ENCODE measurements at places on chromosomes 6 and 20.

- peak; percentile 23 for DNase-seq
Observed at GRCh38 chr6:49787176-49787575, at the start of gene PGK2. Gene PGK2, minus strand, starts transcription at chr6:49787285. Its CDS starts 98 bp downstream, at chr6:49787187.

DNA sequence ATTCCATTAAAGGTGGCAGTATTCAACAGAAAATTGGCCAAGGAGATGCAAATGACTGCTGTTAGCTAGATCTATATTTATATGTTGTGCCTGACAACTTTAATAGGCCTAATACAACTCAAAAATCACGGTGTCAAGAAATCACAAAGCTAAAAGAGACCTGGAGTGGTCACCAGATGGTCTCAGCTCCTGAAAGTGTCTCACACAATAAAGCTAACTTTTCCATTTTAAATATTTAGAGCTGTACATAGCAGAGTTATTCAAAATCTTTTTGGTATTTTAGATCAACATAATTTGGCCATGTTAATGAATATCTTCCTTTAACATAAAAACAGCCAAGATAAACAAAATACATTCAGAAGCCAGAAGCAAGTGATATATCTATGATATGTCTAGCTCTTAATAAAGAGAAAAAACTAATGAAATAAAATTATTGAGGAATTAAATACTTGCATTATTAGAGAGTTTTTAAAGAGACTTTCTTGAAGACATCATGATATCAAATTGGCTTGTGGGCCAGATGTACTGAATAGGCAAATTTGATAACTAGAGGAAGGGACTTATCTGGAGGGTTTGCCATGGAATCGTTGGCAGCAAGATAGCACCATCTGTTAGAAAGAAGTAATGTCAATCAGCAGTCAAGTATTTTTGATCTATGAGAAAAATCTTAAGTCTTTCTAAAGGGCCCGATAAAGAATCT is 84.9 kb upstream of the SCAF8 start:
- DNase-seq, result no peak

GRCh38 chr6:4814212-4814611 is 38.0 kb downstream of the CDYL start:
- DNase-seq, result no peak

- peak; percentile 42 for DNase-seq
Observed at GRCh38 chr6:143745166-143746133, 67.7 kb downstream of the PHACTR2 start.

GRCh38 chr6:122735582-122735981 is 43.9 kb upstream of the FABP7 start:
- no peak for DNase-seq

GRCh38 chr6:21900730-21901129 is 307.2 kb downstream of the SOX4 start:
- DNase-seq, result peak; percentile 54

GRCh38 chr6:21438986-21439352 is 154.6 kb upstream of the SOX4 start:
- DNase-seq, result no peak

GRCh38 chr6:82484737-82485626 is 121.4 kb downstream of the TPBG start:
- DNase-seq, result no peak

DNA sequence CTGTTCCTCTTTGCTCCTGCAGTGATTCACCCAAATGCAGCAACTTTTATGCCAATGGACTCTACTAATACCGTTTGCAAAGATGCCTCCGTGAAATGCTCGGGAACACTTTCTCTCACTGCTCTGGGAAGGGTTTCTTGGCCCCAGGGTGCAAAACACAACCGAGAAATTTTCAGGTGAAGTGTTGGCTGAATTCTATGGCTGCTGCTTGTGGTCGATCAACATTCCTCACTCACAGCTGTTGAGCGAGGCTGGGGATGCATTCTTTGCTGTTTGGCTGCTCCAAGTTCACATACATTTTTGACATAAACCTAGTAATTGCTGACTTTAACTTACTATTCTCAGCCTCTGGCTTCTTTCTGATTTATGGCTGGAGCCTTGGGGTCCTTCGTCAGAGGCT is 342.0 kb upstream of the CHD6 start:
- DNase-seq, result no peak

Measured in urothelium cell line (cell line).